ENCODE measurements at places on chromosomes 6 and 20.

GRCh38 chr20:51596668-51597388 lies 54.3 kb upstream of the NFATC2 start:
- no peak overlapping the region for H3K27ac ChIP-seq
- peaks cover 3% of the 10 kb centered on the region for H3K36me3 ChIP-seq
- no peak overlapping the region for H3K4me3 ChIP-seq

- H3K4me1 ChIP-seq: no peaks in the 10 kb centered on the region
- no peaks in the 10 kb centered on the region for H3K36me3 ChIP-seq
- DNase-seq: no peak
- peaks cover 4% of the 10 kb centered on the region for H3K27me3 ChIP-seq
- no peak overlapping the region for H3K4me3 ChIP-seq
These were observed 28.1 kb upstream of the EEF1E1 start for GRCh38 chr6:8130399-8130798.

GRCh38 chr6:128519931-128520435 lies 416 bp downstream of the PTPRK start:
- peaks cover 33% of the 10 kb centered on the region for H3K4me1 ChIP-seq
- no peak for DNase-seq
- H3K27ac ChIP-seq: peak overlapping the region; percentile 92
- peaks cover 4% of the 10 kb centered on the region for H3K36me3 ChIP-seq
- H3K4me3 ChIP-seq: peak overlapping the region; percentile 98

GRCh38 chr6:134446218-134446848 lies 128.4 kb upstream of the SGK1 start:
- H3K27me3 ChIP-seq: peaks cover 1% of the 10 kb centered on the region
- H3K36me3 ChIP-seq: no peaks in the 10 kb centered on the region
- H3K4me3 ChIP-seq: no peak overlapping the region
- no peak for DNase-seq
- no peaks in the 10 kb centered on the region for H3K4me1 ChIP-seq

Data from endothelial cell (in vitro differentiated cells).